Thymus (tissue), 14 donors: ENCODE measurements at places on chromosomes 1 and 21.
A peak's percentile ranks its signal among the peaks of the same experiment; 100 is the strongest.

DNA sequence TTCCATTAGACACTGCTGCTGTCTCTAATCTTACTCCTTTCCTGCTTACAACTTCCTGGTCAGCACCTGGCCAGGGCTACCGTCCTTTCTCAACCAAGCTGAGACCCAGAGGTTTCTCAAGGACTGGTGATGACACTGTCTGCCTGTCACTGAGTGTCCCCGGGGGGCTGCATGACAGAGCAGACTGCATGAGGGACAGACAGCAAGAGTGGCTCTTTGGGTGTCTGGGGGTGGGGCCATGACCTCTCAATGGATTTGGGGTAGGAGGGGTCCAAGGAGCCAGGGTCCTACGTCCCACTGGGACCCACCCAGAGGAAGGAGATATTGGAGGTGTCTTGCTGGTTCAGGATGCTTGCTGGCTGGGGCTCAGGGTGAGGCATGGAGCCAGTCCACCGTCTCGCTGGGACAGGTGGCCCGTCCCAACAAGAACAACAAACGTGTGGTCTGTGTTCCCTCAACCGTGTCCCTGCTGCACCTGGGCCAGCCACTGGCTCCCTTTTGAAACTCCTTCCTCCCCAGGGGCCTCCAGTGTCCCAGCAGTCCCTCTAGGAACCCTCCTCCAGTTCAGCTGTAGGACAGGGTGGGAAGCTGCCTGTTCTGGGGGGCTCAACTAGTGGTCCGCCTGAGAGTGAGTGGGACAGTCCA is 344.6 kb upstream of the AJAP1 start:
- H3K4me1 ChIP-seq = peaks cover 4% of the 10 kb centered on the region
- H3K36me3 ChIP-seq = no peaks in the 10 kb centered on the region
- DNase-seq = no peak
- H3K27ac ChIP-seq = no peak overlapping the region
- H3K4me3 ChIP-seq = no peak overlapping the region

DNA sequence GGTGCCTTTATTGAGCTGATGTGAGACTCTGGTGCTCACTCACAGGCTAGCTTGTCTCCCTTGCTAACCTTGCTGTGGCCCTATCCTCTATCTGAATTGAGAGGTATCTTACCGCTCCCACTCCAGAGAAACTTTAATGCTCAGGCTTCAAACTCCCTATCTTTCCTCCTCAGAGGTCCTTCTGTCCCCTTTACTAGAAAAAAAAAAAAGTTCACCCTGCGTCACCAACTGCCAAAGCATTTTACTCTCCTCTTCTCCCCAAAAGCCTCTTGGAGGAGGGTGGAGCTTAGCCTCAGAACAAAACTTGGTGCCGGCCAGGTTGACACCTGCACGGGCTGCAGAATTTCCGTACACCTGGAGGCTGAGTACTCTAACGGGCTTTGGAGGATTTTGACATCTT is 55.1 kb downstream of the ATP2B4 start:
- H3K27me3 ChIP-seq = no peaks in the 10 kb centered on the region
- H3K36me3 ChIP-seq = peaks cover 15% of the 10 kb centered on the region
- DNase-seq = no peak
- H3K4me1 ChIP-seq = peaks cover 23% of the 10 kb centered on the region

DNA sequence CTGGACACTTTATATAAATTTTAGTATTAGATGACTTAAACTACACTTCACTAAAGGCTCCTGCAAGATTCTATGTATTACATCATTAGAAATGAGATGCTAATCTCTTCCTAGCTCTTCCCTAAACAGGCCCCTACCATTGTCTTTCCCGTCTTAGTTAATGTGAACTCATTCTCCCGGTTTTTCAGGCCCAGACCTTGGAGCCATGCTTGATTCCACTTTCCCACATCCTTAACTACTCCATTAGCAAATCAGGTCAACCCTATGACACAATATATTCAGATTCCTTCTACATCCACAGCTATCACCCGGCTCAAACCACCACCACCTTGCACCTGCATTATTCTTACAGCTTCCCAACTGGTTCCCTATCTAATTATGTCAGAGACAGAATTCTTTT is 73.3 kb downstream of the NVL start:
- no peaks in the 10 kb centered on the region for H3K4me1 ChIP-seq
- H3K4me3 ChIP-seq = no peak overlapping the region
- no peak overlapping the region for H3K27ac ChIP-seq
- no peaks in the 10 kb centered on the region for H3K27me3 ChIP-seq
- no peaks in the 10 kb centered on the region for H3K36me3 ChIP-seq

- peaks cover 16% of the 10 kb centered on the region for H3K4me1 ChIP-seq
- H3K27me3 ChIP-seq = no peaks in the 10 kb centered on the region
- H3K27ac ChIP-seq = no peak overlapping the region
- no peak for DNase-seq
- H3K36me3 ChIP-seq = no peaks in the 10 kb centered on the region
- H3K4me3 ChIP-seq = no peak overlapping the region
Observed at GRCh38 chr21:41482301-41482700, 25.7 kb downstream of the TMPRSS2 start.

- no peak within 1 kb of the TSS for H3K4me3 ChIP-seq
- DNase-seq = no peak
- H3K27me3 ChIP-seq = peaks cover 85% of the 10 kb centered on the region
Observed at GRCh38 chr1:34929497-34929852, at the start of gene DLGAP3. TSS of gene DLGAP3 (minus strand) at chr1:34929650. CDS start at chr1:34905383, 24,267 bp downstream.

- no peak overlapping the region for H3K27ac ChIP-seq
- H3K36me3 ChIP-seq = peaks cover 64% of the 10 kb centered on the region
- no peaks in the 10 kb centered on the region for H3K27me3 ChIP-seq
- no peak for DNase-seq
- no peak overlapping the region for H3K4me3 ChIP-seq
- no peaks in the 10 kb centered on the region for H3K4me1 ChIP-seq
Observed at GRCh38 chr1:40755067-40755466, 28.5 kb upstream of the KCNQ4 start.

GRCh38 chr1:214380986-214381695 is 100.2 kb downstream of the SMYD2 start:
- no peaks in the 10 kb centered on the region for H3K27me3 ChIP-seq
- H3K27ac ChIP-seq = no peak overlapping the region
- no peaks in the 10 kb centered on the region for H3K4me1 ChIP-seq

- no peak for DNase-seq
- no peak overlapping the region for H3K27ac ChIP-seq
- H3K36me3 ChIP-seq = no peaks in the 10 kb centered on the region
- H3K4me3 ChIP-seq = no peak overlapping the region
- H3K4me1 ChIP-seq = peaks cover 6% of the 10 kb centered on the region
- no peaks in the 10 kb centered on the region for H3K27me3 ChIP-seq
Observed at GRCh38 chr1:8477166-8477982, 159.5 kb downstream of the SLC45A1 start.

GRCh38 chr1:11342621-11343032 is 69.6 kb downstream of the UBIAD1 start:
- H3K36me3 ChIP-seq = no peaks in the 10 kb centered on the region
- H3K4me1 ChIP-seq = peaks cover 43% of the 10 kb centered on the region
- H3K27ac ChIP-seq = peak overlapping the region; percentile 3
- no peak for DNase-seq

DNA sequence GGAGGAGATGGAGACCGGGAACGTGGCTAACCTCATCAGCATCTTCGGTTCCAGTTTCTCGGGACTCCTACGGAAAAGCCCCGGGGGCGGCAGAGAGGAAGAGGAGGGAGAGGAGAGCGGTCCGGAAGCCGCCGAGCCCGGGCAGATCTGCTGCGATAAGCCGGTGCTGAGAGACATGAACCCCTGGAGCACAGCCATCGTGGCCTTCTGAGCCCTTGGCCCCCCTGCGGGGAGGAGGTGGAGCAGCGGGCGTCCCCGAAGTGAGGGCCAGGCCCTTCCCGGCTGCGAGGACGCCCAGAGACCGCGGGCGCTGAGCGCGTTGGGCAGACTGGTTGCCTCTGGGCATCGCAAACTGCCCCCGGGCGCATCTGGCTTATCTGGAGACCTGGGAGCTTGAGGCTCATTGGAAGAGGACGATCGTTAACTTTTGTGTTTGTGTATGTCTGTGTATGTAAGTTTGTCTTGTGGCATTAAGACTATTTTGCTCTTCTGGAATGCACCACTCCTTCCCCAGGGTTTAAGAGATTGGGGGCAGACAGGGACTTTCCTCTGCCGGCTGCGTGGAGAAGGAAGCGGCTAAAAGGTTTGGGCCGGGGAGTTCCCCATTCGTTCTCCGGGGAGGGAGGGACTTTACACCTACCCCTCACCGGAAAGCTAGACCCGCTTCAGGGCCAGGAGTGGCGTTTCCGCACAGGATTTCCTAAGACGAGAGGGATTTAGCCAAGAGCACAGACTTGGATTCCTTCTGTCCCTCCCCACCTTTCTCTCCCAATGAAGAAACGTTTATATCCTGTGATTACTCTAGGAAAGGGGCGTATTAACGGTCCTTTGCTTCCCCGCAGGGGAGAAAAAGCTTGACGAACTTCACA is 1.4 kb downstream of the IER5 start:
- H3K36me3 ChIP-seq = no peaks in the 10 kb centered on the region
- H3K27me3 ChIP-seq = no peaks in the 10 kb centered on the region
- H3K4me1 ChIP-seq = peaks cover 11% of the 10 kb centered on the region
- H3K27ac ChIP-seq = peak overlapping the region; percentile 89
- peak overlapping the region; percentile 83 for H3K4me3 ChIP-seq

DNA sequence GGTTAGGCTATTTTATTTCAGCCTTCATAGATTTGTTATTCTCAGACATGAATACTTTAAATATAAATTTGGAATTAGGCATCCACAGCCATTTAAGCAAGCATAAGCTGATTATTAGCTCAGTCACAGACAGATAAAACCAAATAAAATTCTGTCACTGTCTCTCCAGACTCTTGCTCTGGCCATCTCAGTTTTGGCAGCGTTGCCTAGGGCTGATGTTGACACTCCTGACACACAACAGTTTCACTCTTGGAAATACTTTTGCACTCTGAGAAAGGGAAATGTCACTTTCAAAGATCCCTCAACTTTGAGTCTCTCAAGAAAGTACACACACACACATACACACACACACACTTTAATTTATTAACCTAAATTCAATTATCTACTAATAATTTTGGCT is 372.7 kb downstream of the BRINP3 start:
- H3K4me1 ChIP-seq = no peaks in the 10 kb centered on the region
- no peaks in the 10 kb centered on the region for H3K27me3 ChIP-seq

DNA sequence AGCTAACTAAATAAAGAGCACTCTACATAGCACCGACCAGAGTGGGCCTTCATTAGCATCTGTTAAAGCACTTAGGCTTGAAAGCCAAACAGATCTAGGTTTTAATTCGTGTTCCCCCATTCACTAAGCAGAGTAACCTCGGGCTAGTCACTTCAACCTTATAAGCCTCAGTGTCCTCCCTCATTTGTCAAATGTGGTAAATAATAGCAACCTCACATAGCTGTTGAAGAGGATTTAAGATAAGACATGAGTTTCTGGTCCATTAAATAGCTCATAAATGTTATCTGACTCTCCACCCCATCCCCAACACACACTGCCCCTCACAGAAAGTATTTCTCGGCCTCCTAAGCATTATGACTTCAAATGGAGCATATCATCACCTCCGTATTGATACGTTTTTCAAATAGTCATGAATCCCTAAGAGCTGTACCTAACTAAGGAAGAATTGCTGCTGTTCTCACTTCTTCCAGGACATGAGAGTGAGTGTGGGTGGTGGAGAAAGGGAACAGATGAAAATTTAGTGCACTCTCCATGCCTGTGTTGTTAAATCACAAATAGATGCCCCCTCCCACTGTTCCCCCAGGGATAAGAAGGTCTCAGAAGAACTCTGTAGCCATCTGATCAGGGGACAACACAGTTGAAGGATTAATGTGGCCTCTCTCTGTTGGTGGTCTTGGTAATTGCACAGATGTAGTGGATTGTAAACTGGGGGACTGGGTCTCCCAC is 47.6 kb downstream of the PLPP3 start:
- no peaks in the 10 kb centered on the region for H3K27me3 ChIP-seq
- no peak for DNase-seq
- no peak overlapping the region for H3K27ac ChIP-seq

DNA sequence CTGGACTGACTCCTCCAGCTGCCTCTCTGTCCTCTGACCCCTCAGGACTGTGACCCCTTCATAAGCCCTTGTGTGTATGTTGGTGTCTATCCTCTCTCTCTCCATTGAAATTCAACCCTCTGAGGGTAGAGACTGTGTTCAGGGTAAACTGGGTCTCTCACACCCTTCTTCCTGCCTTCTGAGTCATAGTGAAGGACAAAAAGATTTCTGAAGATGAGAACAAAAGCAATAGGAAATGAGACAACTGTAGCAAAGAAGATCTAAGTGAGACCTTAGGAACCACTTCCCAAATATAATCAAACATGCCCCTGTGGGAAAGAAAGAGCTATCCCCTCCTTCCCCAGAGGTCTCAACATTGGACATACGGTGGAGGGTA is 16.9 kb downstream of the NUAK2 start:
- peaks cover 19% of the 10 kb centered on the region for H3K27me3 ChIP-seq
- no peak overlapping the region for H3K4me3 ChIP-seq
- no peak for DNase-seq
- H3K27ac ChIP-seq = no peak overlapping the region
- H3K4me1 ChIP-seq = peaks cover 5% of the 10 kb centered on the region

- no peak overlapping the region for H3K27ac ChIP-seq
- H3K27me3 ChIP-seq = peaks cover 28% of the 10 kb centered on the region
- peak; percentile 25 for DNase-seq
- no peaks in the 10 kb centered on the region for H3K36me3 ChIP-seq
- H3K4me3 ChIP-seq = no peak overlapping the region
Observed at GRCh38 chr1:186206048-186206570, 168.9 kb downstream of the TPR start.

DNA sequence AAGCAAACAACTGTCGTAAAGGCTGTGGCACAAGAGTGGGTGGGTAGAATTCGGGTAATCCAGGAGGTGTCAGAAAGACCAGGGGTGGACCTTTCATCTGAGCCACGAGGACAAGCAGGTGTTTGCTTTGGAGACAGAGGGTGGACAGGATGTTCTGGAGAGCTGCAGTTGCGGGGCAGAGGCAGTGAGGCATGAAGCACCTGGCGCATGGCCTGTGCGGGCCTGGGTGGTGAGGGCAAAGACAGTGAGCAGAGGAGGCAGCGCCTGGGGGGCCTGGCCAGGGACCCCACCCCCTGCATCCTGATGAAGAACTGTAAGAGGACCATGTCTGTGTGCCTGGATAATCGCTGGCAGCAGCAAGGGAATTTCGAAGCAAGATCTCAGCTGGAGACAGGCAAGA is 24.9 kb downstream of the KIF26B start:
- H3K4me3 ChIP-seq = no peak overlapping the region
- no peak for DNase-seq
- no peaks in the 10 kb centered on the region for H3K4me1 ChIP-seq
- no peaks in the 10 kb centered on the region for H3K36me3 ChIP-seq

DNA sequence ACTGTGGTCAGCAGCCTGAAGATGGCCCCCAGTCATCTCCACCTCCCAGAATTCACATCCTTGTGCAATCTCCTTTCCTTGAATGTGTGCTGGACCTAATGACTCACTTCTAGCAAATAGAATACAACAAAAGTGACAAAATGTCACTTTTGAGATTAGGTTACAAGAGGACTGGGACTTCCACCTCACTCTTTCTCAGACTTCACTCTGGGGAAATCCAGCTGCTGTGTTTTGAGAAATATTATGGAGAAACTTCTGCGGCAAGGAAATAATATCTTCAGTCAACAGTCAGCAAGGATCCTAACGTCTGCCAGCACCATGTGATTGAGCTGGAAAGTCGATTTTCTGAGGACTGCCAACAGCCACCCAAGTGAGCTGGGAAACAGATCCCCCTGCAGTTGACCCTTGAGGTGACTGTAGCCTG is 70.5 kb upstream of the GADD45A start:
- no peaks in the 10 kb centered on the region for H3K27me3 ChIP-seq
- DNase-seq = no peak
- no peak overlapping the region for H3K27ac ChIP-seq

GRCh38 chr1:76868916-76869315 is 1.6 kb downstream of the ST6GALNAC5 start:
- H3K27me3 ChIP-seq = peaks cover 35% of the 10 kb centered on the region
- DNase-seq = no peak
- no peaks in the 10 kb centered on the region for H3K36me3 ChIP-seq
- no peak overlapping the region for H3K27ac ChIP-seq
- no peak overlapping the region for H3K4me3 ChIP-seq
